ENCODE measurements at places on chromosomes 6 and 20.
A peak's percentile ranks its signal among the peaks of the same experiment; 100 is the strongest.

DNA sequence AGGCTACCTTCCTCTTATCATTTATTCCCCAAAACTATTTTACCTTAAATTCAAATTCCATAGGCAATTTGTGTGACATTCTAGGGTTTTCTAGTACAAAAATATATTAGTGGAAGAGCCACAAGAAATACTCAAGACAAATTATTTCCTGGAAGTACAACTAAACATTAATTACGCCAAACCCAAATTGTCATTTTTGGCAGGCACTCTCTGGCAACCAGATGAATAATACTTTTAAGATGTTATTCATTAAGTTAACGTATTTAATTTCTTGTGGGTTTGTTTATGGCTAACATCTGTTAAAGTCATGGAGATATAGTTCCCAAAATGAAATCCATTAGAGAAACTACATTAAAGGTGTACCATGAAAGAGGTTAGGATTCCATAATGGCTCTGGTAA is 40.5 kb downstream of the HMGN3 start:
- no peak for DNase-seq

DNA sequence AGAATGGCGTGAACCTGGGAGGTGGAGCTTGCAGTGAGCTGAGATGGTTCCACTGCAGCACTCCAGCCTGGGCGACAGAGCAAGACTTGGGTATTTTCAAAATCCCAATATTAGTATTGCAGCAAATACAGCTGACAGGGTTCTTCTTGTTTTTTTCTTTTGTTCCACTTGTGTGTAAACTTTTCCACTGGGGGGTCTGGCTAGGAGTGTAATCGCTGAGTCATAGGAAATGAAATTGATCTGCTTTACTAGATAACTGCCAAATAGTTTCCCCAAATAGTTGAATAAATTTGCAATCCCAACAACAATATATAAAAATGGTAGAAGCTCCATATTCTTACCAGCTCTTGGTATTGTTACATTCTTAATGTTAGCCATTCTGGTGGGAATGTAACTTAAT is 526.0 kb upstream of the SOX4 start:
- peak; percentile 51 for DNase-seq

DNA sequence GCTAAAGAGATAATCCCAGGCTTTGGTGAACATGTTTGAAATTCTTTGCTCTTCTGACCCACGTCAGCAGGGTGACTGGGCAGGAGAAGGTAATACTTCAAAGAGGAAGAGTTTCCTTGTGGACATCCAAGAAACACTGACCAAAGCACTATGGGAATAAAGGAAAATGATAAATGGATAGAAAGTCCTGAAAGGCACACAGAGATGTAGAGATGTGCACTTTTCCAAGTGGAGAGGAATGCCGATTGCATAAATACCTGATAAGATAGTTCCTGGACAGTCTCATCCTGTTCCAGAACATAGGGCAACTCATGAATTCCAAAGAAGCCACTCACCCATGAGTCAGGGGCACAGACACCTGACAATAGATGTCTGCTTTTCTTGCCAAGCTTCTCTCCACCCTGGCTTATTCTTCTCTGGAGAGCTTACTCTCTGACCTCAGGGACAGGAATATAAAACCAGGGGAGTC is 191.3 kb upstream of the FOXA2 start:
- DNase-seq, result no peak

GRCh38 chr6:4909063-4909706 is 94.7 kb downstream of the RPP40 start:
- peak; percentile 68 for DNase-seq

DNA sequence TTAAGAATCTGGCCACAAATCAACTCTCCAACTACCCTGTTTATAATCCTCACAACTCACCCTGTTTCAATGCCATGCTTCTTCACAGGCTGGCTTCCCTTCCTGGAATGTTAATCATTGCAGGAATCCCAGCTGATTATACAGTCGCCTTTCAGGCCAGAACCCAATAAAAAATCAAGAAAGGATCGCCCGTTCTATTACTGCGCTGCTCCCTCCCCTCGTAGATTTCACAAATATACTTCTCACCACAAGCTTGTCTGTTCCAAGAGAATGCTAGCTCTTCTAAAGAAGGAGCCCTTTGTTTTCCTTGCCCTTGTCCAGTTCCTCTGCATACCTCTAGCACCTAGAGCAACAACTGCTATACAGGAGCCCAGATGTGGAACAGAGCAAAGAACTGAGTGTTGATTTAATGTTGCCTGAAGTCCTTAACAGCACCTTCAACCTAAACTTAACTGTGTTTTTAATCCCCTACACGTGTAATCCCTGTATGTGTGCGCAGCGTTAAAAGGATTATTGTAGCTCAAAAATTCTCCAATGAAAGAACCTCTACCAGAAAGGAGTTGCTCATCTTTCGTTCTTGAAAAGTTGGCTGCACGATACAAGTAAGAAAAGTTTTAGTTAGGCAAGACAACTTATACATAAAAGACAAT is 988 bp downstream of the ECHDC1 start:
- DNase-seq, result peak; percentile 38

Measured in hematopoietic multipotent progenitor cell treated with erythropoietin and hydrocortisone succinate and interleukin-3 and kit ligand, for 8 days (in vitro differentiated cells).